ENCODE measurements at places on chromosomes 3 and 15. TPM values are rescaled to one million over a fixed set of nuclear protein-coding genes. Genes with fewer than 3 reads are reported as not detected.
A peak's percentile ranks its signal among the peaks of the same experiment; 100 is the strongest.

GRCh38 chr3:95272166-95272565, 1209.3 kb downstream of the NSUN3 start:
- H3K4me1 ChIP-seq = no peaks in the 10 kb centered on the region
- no peaks in the 10 kb centered on the region for H3K27me3 ChIP-seq
- H3K27ac ChIP-seq = no peak overlapping the region
- no peak overlapping the region for H3K4me3 ChIP-seq

The WHAMM gene
- total RNA-seq = 11.5 TPM

The CHRNA3 gene
- total RNA-seq = not detected

- DNase-seq = no peak
- no peaks in the 10 kb centered on the region for H3K4me1 ChIP-seq
- H3K36me3 ChIP-seq = no peaks in the 10 kb centered on the region
- H3K4me3 ChIP-seq = no peak overlapping the region
- no peaks in the 10 kb centered on the region for H3K27me3 ChIP-seq
Observed at GRCh38 chr3:54736459-54736858, 191.4 kb downstream of the LRTM1 start.

The CSK gene
- 34.9 TPM for total RNA-seq

- H3K36me3 ChIP-seq = no peaks in the 10 kb centered on the region
- H3K4me3 ChIP-seq = peak overlapping the region; percentile 27
- no peaks in the 10 kb centered on the region for H3K27me3 ChIP-seq
- H3K4me1 ChIP-seq = no peaks in the 10 kb centered on the region
- DNase-seq = no peak
Observed at GRCh38 chr3:65597226-65597951, 441.3 kb downstream of the MAGI1 start.

DNA sequence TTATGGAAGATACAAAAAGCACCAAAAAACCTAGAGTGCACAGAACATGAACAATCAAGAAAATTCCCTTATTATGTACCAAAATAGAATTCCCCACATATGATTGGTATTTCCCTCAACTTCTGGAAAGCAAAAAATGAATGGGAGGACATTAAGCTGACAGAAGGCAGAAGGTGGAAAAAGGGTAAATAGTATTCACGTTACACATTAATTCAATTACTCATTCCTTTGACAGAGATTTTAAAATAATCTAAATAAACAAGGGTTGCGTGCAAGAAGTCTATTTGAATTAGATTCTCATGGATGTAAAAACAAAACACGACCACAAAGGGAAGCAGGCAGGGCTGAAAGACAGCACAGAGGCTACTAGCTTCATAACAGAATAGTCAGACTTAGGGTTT, 260.5 kb upstream of the ZPLD1 start:
- H3K36me3 ChIP-seq = no peaks in the 10 kb centered on the region
- H3K4me3 ChIP-seq = no peak overlapping the region
- H3K27ac ChIP-seq = no peak overlapping the region
- no peaks in the 10 kb centered on the region for H3K27me3 ChIP-seq

- no peak overlapping the region for H3K4me3 ChIP-seq
- H3K27ac ChIP-seq = no peak overlapping the region
- no peak for DNase-seq
Observed at GRCh38 chr3:150114273-150114672, 143.6 kb upstream of the PFN2 start.

GRCh38 chr3:33075995-33076394, 21.0 kb downstream of the GLB1 start:
- no peaks in the 10 kb centered on the region for H3K36me3 ChIP-seq
- DNase-seq = no peak
- no peaks in the 10 kb centered on the region for H3K4me1 ChIP-seq

The COL6A5 gene
- not detected for total RNA-seq

- H3K27me3 ChIP-seq = no peaks in the 10 kb centered on the region
- H3K36me3 ChIP-seq = no peaks in the 10 kb centered on the region
- H3K4me3 ChIP-seq = no peak overlapping the region
Observed at GRCh38 chr15:57824186-57824585, 117.7 kb downstream of the POLR2M start.

DNA sequence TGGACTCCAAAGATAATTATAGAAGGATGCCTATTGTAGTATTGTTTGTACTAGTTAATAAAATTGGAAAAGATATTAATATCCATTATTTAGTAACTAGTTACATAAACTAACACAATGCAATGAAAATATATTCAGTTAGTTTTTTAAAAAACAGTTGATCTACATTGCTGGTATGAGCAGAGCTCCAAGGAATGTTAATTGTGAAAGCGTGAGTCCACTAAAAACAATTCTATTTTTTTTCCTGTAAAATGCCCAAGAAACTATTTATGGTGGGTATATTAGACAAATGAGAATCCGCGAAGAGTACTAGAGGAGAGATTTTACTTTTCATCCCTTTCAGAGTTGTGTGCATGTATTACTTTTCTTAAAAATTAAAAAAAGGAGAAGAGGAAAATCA, 104.3 kb downstream of the MCTP2 start:
- H3K4me1 ChIP-seq = no peaks in the 10 kb centered on the region
- DNase-seq = no peak
- no peaks in the 10 kb centered on the region for H3K27me3 ChIP-seq
- H3K36me3 ChIP-seq = no peaks in the 10 kb centered on the region
